ENCODE measurements at places on chromosomes 7 and 10. TPM values are rescaled to one million over a fixed set of nuclear protein-coding genes. Genes with fewer than 3 reads are reported as not detected.

GRCh38 chr10:57624066-57624465 lies 643.6 kb downstream of the IPMK start:
- DNase-seq, result no peak

- DNase-seq, result no peak
Measured at GRCh38 chr7:155326385-155326784, 28.7 kb downstream of the INSIG1 start.

GRCh38 chr7:146875981-146876380 lies 759.4 kb downstream of the CNTNAP2 start:
- DNase-seq, result no peak

DNA sequence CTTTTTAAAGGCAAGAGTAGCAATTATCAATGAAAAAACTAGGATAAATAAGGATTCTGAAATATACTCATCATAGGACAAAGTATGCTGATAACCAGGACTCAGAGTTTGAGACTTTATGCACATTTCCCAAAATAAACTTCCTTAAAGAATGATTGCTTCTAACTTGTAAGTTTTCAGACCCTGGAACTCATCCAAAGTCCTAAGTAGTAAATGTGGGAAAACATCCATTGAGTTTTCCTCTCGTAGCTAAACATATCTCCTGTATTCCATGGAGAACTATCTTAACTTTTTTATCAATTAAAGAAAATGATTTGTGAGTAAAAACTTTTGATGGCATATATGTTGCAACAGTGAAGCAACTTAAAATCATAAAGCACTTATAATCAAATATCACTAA lies 285.2 kb upstream of the KLF6 start:
- DNase-seq, result no peak

METTL27 gene
- 0.42 TPM for total RNA-seq
